ENCODE measurements at places on chromosomes 6 and 20.

DNA sequence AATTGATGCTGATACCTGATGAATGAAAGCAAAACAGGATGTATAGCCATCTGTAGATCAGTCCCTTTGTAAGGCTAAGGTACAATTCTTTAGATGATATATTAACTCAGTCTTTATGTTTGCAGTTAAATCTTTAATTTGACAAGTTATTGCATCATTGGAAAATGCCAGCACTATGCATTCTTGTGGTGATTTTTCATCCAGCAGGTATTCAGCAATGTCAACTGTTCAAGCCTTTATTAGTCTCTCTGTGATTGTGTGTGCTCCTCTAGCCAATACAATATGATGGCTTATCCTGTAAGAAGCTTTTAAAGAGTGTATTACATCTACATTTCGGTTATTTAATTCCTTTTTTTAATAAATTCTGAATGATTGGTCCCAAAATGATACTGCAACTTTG lies 34.3 kb downstream of the HLA-DMB start:
- no peak for DNase-seq

GRCh38 chr20:38184101-38184500 lies 19.0 kb upstream of the TGM2 start:
- DNase-seq, result no peak

- no peak for DNase-seq
Observed at GRCh38 chr6:1610497-1611321, 994 bp downstream of the FOXC1 start.

- DNase-seq, result no peak
Observed at GRCh38 chr6:33621711-33622388, 728 bp downstream of the ITPR3 start.

DNA sequence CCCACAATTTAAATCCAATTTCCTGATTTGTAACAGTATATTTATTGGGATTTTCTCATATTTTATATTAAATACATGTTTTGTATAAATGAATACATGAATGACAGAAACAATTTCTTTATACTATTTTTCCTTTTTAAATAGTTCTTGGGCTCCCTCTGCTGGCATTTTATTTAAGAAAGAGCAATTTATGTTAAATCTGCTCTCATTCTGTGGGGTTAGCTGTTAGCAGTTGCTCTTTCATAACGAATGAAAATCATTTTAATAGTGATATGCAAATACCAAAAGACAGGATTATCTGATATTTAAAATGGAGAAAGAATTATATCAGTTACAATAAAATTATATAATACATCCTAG lies 118.3 kb downstream of the RALGAPA2 start:
- no peak for DNase-seq

DNA sequence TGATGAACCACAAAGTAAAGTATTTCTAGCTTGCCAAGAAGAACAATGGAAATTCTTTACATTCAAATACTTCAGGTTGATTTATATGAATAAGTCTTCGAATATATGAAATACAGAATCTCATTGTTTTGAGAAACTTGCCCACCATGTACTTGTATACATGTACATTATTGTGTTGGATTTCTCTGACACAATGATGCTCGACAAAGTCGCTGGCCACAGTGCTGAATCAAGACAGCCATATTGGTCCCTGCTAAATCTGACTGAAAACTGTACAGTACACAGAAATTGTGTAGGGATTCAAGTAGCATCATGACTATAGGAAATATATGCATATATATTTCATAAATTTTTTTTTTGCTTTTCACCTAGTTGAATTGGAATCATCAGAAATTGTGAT lies 13.1 kb upstream of the LIN28B start:
- DNase-seq, result no peak

- DNase-seq, result no peak
Observed at GRCh38 chr6:19697744-19698290, 139.4 kb upstream of the ID4 start.

DNA sequence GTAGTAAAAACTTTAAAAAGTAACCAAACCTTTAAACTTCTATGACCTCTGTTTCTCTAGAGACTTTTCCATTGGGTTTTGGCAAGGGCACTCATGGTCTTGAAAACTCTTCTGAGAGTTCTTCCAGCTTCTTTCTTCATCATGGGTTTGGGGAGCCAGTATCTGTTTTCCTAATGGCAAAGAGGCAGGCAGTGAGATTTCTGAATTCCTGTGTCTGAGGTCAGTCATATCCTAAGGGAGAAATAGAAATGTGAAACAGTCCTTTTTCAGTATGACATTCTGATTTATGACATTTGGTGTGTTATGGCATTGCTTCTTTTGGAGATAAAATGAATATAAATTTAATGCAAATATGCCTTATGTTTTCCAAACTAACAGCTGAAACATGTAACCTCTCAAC lies 518.5 kb upstream of the MARCKS start:
- DNase-seq, result no peak

DNA sequence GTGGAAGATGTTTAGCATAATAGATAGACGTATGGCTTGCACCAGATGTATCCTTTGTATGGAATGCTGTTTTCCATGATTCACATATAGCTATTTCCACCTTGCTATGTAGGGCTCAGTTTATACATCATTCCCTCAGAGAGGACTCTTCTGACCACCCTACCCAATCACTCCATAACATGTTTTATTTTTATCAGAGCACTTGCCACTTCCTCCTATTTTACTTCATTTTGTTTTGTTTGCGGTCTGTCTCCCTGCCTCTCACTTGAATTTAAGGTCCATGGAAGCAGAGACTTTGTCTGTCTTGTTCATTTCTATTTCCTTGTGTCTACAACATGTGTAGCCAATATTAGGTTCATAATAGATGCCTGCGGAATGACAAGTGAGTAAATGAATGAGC lies 266.9 kb upstream of the CITED2 start:
- DNase-seq, result no peak

DNA sequence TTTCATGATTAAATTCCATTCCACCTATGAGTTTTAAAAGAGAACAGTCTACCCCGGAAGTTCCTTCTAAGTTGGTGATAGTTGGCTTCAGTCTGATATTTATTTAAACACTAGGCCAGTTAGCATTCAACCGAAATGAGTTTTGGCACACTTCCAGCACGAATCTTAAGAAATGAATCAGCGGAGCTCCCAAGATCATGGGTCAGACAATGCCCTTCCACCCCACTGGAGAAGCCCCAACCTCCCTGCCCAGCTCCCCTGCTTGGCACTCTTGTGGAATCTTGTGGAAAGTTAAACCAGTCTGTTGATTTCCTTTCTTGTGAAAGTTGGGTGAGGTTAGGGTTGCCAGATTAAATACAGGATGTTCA lies 64.3 kb downstream of the MKKS start:
- DNase-seq, result peak; percentile 69

DNA sequence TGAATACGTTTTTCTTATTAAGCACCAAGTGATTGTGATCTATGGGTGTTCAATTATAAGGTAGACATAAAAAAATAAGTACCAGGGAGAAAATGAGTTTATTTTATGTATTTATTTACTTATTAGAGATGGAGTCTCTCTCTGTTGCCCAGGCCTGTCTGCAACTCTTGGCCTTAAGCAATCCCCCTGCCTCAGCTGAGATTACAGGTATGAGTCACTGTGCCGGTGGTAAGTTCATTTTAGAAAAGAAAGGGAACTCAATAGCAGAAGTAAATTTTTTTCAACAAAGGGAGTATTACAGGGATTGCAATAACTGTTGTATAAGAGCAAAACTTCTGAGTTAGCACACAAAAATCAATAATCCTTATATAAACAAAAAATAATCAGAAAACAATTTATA lies 98.7 kb upstream of the FUT9 start:
- no peak for DNase-seq

DNA sequence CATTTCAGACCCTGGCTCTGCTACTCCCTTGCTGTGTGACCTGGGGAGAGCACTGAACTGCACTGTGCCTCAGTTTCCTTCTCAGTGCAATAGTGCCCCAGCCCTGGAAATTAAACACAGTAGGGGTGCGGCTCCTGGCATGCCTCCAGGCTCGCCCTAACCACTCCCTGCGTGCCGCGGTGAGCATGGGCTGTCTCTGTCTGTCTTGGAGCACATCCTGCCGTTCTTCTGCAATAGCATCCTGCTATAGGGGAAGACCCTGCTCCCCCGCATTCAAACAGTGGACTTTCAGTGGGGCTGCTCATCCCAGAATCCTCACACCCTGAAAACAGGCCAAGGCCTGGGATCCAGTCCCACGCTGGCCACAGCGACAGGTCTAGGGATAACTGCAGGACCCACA lies 129.5 kb downstream of the FOXC1 start:
- no peak for DNase-seq

- peak; percentile 45 for DNase-seq
Observed at GRCh38 chr6:150016324-150017185, 8.8 kb downstream of the RAET1L start.

DNA sequence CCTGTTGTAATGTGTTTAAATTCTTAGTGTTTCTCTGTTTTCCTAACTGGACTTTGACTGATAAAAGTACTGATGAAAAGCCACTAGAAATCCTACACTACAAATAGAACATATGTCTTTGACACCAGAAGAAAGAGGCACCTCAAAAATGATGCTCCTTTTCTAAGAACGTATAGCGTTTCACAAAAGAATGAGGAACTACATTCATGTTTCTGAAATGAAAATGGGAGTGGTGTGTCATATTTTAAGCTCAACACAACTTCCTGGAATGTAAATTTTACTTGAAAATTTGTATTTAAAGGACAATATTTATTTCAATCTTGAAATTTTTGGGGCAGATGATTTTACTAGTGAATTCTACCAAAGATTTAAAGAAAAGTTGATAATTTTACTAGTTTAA lies 35.3 kb downstream of the KIAA0408 start:
- no peak for DNase-seq

- no peak for DNase-seq
Observed at GRCh38 chr6:116158641-116159040, 32.7 kb upstream of the COL10A1 start.

- DNase-seq, result no peak
Observed at GRCh38 chr20:18727032-18727508, 86.5 kb upstream of the SCP2D1 start.

GRCh38 chr20:37902504-37903313 lies at the start of gene VSTM2L:
TSS of gene VSTM2L (plus strand) at chr20:37903127. CDS start at chr20:37903351, 224 bp downstream.
- no peak for DNase-seq

GRCh38 chr20:45957021-45957941 lies 14.7 kb downstream of the ZNF335 start:
- no peak for DNase-seq

GRCh38 chr20:1390581-1391403 lies 2.1 kb downstream of the FKBP1A start:
- DNase-seq, result no peak

DNA sequence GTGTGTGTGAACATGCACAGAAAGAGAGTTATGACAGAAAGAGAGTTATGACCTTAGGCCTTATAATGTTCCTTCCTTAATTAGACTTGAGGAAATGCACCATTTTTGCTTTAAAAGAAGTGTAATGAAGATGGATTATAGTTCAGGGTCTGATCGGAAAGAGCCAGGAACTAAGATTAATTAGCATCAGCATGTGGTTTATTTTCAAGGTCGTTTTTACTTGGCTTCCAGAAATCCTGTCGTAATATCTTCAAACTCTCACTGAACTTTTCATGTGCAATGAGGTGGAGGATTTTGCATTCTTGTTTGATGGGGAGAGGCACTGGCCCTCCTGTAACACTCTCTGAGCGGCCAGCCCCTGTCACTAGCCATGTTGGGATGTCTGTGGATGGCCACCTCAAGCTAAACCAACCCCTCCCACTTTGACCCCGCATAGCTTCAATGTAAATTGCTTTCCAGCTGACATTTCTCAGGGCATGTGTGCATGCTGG lies 116.8 kb downstream of the CDC5L start:
- DNase-seq, result no peak

GRCh38 chr20:60239956-60240355 lies 281.7 kb downstream of the CDH26 start:
- DNase-seq, result no peak

DNA sequence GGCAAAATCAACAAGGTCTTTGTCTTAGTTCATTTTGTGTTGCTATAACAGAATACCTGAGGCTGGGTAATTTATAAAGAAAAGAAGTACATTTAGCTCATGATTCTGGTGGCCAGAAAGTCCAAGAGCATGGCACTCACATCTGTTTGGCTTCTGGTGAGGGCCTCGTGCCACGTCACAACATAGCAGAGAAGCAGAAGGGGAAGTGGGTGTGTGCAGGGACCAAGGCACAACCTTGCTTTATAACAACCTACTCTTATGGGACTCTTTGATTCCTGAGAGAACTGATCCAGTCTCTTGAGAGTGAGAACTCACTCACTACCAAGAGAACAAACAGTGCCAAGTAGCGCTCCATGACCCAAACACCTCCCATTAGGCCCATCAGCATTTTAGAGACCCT lies 25.4 kb downstream of the GABRR2 start:
- no peak for DNase-seq

DNA sequence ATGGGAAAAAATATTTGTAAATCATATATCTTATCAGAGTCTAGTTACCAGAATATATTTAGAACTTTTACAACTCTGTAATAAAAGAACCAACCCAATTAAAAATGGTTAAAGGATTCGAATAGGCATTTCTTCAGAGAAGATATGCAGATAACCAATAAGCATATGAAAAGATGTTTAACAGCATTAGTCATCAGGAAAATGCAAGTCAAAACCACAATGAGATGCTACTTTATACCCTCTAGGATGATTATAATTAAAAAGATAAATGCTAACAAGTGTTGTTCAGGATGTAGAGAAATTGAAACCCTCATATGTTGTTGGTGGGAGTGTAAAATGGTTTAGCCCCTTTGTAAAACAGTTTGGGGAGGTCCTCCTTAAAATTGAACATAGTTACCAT lies 94.1 kb downstream of the LRRC1 start:
- no peak for DNase-seq

DNA sequence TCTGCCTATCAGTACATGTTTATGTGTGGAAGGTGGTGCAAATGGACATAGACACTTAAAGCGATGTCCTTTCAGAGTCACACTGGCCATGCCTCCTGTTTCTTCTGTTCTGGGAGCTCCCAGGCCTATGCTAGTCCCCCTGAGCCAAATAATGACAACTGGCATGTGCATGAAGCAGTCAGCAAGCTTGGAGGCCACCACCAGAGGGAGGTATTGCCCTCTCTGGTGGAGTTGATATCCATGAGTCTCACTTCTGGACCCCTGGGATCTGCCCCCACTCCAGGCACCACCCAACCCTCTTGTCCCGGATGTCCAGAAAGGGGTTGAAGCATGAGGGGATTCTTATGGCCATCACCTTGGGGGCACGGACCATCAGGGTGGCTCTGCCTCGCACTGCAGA lies 172.2 kb downstream of the AIG1 start:
- no peak for DNase-seq

GRCh38 chr6:15962449-15962764 lies 166.5 kb upstream of the MYLIP start:
- DNase-seq, result peak; percentile 93

- no peak for DNase-seq
Observed at GRCh38 chr6:50842446-50842845, 23.8 kb downstream of the TFAP2B start.

GRCh38 chr6:143276436-143276835 lies 174.1 kb downstream of the ADAT2 start:
- no peak for DNase-seq

DNA sequence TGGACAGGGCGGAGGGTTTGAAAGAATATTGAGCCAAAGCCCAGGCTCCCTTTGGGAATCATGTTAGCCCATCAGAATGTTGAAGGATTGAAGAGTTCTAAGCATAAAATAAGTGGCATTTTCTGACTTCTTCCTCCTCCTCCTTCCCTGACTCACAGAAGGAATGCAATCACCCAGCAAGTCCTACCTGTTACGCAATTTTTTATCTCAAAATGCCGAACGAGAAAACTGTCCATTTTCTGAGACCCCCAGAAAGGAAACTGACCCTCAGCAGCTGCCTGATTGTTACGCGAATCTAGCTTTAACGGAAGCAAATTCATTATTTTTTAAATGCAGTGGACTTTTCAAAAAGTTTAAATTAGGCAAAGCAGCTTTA lies 4.7 kb upstream of the DNAJC5 start:
- DNase-seq, result no peak

GRCh38 chr6:30964075-30964474 lies 19.4 kb upstream of the MUC21 start:
- no peak for DNase-seq

All from glomerular endothelial cell (primary cell).